ENCODE measurements at places on chromosomes 5 and 9. TPM values are rescaled to one million over a fixed set of nuclear protein-coding genes. Genes with fewer than 3 reads are reported as not detected.

The ACOT12 gene
- polyA plus RNA-seq, result not detected

The IER5L gene
- 4.0 TPM for polyA plus RNA-seq

The MGAT1 gene
- polyA plus RNA-seq, result 180 TPM

The ADAMTS13 gene
- 0.86 TPM for polyA plus RNA-seq

The ZNF618 gene
- 5.1 TPM for polyA plus RNA-seq

The PITX1 gene
- polyA plus RNA-seq, result not detected

The PCDHA10 gene
- 0.26 TPM for polyA plus RNA-seq

The GFI1B gene
- not detected for polyA plus RNA-seq

The ARHGEF39 gene
- 1.6 TPM for polyA plus RNA-seq

GRCh38 chr9:79362100-79363081 lies 209.4 kb upstream of the TLE4 start:
- no peaks in the 10 kb centered on the region for H3K36me3 ChIP-seq
- 0 out of 2 replicates have a peak, but pooled peaks cover 4% of the 10 kb centered on the region for H3K27me3 ChIP-seq
- H3K4me3 ChIP-seq, result no peak overlapping the region
- peaks cover 12% of the 10 kb centered on the region for H3K4me1 ChIP-seq

GRCh38 chr9:8315211-8315610 lies 515.6 kb upstream of the DMAC1 start:
- no peak for DNase-seq
- no peaks in the 10 kb centered on the region for H3K4me1 ChIP-seq
- no peaks in the 10 kb centered on the region for H3K36me3 ChIP-seq
- no peak overlapping the region for H3K4me3 ChIP-seq

- H3K4me3 ChIP-seq, result no peak overlapping the region
- H3K36me3 ChIP-seq, result no peaks in the 10 kb centered on the region
- H3K4me1 ChIP-seq, result no peaks in the 10 kb centered on the region
- no peaks in the 10 kb centered on the region for H3K27me3 ChIP-seq
Measured at GRCh38 chr5:19532936-19533335, 455.1 kb downstream of the CDH18 start.

DNA sequence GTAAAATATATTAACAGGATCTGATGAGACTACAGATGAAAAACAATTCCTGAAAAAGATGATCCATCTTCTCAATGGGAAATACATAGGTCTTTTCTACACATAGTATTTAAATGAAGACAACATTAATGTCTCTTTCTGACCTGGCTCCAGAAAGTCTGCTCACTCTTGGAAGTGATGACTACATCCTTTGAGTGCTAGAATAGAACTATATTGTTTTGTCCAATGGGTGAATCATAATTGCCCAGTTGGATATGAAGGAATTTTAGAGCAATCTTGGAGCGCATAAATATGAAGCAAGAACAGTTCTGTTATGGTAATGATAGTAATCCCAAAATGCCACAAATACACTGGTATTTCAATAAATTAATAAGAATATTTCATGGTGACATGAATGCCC lies 322.1 kb downstream of the DEPDC1B start:
- no peaks in the 10 kb centered on the region for H3K4me1 ChIP-seq
- H3K27me3 ChIP-seq, result 0 out of 2 replicates have a peak, but pooled peaks cover 6% of the 10 kb centered on the region
- H3K36me3 ChIP-seq, result no peaks in the 10 kb centered on the region

DNA sequence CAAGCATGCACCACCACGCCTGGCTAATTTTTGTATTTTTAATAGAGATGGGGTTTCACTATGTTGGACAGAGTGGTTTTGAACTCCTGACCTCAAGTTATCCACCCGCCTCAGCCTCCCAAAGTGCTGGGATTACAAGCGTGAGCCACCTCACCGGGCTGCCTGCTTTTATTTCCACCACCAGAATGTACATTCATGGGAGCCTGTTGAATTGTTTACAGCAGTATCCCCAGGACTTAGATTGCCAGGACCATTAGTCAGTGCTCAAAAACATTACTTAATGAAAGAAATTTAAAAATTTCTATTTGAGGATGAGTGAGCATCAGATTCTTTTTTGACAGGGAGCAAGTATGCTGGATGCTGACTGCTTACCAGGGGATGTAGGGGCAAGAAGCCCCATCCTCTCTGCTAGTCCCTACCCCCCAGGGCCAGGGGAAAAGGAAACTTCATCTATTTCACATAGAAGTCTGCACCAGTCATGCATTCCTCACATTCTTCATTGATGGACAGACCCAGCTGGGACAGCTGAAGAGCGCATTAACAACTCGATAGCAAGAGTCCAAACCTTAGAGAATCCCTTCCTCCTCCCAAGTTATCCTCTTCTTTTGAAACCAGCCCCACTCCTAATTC lies 10.3 kb upstream of the RGMB start:
- H3K27ac ChIP-seq, result peak overlapping the region; percentile 50
- H3K4me3 ChIP-seq, result no peak overlapping the region
- peaks cover 19% of the 10 kb centered on the region for H3K4me1 ChIP-seq
- DNase-seq, result peak; percentile 71

GRCh38 chr5:28850320-28850921 lies 1812.0 kb upstream of the CDH9 start:
- H3K27me3 ChIP-seq, result no peaks in the 10 kb centered on the region
- H3K36me3 ChIP-seq, result no peaks in the 10 kb centered on the region
- no peak for DNase-seq
- H3K4me1 ChIP-seq, result no peaks in the 10 kb centered on the region
- H3K4me3 ChIP-seq, result no peak overlapping the region

DNA sequence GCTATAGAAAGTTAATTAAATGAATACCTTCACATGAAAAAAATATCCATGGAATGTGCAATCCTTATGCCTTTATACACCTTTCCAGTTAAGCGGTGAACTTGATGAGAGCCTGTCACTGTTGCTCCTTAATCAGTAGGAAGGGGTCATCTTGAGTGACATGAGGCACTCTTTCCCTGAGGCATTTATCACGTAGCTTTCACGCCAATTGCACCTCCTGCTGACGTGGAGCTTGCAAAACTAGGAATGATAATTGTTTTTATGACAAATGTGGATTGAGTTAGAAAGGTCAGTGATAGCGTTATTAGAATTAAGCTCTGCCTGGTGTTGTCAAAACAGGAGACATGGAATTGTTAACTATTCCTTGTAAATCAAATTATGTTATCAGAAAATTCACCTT lies 79.7 kb downstream of the SLF1 start:
- H3K4me3 ChIP-seq, result no peak overlapping the region
- H3K27me3 ChIP-seq, result no peaks in the 10 kb centered on the region
- no peaks in the 10 kb centered on the region for H3K36me3 ChIP-seq
- H3K4me1 ChIP-seq, result peaks cover 16% of the 10 kb centered on the region
- no peak for DNase-seq

DNA sequence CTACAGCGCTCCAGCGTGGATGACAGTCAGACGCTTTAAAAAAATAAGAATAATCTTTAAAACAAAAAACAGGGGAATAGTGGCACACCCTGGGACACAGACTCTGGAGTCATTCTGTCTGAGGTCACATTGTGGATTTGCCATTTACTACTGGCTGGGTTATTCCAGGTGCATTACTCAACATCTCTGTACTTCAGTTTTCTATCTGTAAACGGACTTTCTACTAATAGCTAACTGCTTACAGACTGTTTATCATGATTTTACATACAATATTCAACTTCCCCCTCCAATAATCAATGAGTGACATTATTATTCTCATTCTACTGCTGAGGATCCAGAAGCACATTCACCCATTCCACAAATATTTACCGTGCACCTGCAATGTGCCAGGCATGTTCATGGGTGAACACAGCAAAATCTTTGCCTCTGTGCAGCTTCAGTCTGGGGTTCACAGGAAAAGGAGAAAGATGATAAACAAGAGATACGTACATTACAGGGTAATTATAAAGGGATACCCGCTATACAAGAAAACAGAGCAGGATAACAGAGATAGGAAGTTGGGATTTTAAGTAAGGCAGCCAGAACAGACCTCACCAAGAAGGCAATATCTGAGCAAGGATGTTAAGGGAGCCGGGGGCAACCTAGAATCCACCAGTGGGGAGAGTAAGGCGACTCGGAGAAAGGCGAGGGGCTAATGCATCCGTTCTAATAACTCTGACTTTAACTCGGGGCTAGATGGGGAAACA lies 984 bp upstream of the RAD23B start:
- no peak for DNase-seq
- H3K4me3 ChIP-seq, result peak overlapping the region; percentile 78
- peaks cover 42% of the 10 kb centered on the region for H3K4me1 ChIP-seq
- peaks cover 3% of the 10 kb centered on the region for H3K36me3 ChIP-seq
- H3K27me3 ChIP-seq, result no peaks in the 10 kb centered on the region
- H3K27ac ChIP-seq, result peak overlapping the region; percentile 75

- no peaks in the 10 kb centered on the region for H3K4me1 ChIP-seq
- no peak overlapping the region for H3K4me3 ChIP-seq
- DNase-seq, result peak; percentile 23
- no peaks in the 10 kb centered on the region for H3K27me3 ChIP-seq
- H3K27ac ChIP-seq, result no peak overlapping the region
- no peaks in the 10 kb centered on the region for H3K36me3 ChIP-seq
Measured at GRCh38 chr5:148615644-148616275, 38.6 kb downstream of the HTR4 start.

DNA sequence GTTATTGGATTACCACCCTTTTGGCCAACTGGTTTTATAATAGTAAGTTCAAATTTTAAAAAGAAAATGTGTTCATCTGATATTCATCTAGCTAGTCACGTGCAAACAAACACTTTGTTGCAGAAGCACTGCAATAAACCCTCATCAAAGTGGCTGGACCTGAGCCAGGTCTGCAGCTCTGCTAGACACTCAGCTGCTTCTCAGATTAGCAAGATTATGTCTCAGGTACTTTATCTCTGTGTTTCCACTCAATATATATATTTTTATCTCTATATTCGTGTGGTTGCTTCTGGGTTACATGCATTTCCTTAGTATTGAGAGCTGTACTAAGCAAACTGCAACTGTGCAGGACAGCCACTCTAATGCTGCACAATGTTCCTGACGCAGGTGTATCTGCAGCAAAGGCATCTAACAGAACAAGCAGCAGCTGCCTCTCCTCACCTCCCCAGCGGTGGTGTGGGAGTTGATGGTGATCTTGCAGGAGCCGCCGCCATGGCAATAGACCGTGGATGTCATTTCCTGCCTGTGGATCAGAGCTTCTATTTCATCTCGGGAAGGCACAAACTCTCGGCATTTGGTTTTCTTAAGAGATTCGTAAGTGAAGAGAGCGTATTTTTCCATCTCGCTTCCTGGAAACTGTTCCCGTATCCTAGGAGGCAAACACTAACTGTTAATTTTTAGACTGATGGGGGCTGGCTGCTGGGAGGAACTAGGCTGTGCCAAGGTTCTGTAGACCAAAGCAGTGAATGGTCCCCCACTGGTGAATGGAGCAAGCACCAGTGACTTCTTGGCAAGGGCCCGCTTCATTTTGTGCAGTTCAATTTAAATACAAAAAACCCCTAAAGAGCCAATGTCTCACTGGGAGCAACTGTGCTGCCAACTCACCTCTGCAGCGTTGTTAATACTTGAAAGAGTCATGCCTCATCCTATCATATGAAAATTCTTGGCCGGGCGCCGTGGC lies 56.7 kb upstream of the RETREG1 start:
- no peak overlapping the region for H3K27ac ChIP-seq
- no peak for DNase-seq

DNA sequence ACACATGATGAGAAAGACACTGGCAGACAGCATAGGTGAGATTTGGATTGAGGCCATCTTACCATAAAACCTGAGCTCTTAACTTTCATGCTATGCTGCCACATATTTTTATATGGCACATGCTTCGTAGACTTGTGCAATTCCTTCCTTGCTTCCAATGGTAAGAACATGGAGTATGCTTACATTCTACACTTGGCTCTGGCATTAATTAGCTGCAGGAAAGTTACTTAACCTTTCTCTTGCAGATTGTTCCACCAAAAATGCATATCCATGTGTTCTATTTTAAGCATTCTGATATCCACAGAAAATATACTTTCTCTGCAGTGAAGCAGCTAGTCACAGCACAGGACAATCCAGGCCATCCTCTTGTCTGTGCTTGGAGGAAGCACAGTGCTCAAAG lies 119.4 kb downstream of the MPDZ start:
- H3K27me3 ChIP-seq, result no peaks in the 10 kb centered on the region
- H3K27ac ChIP-seq, result no peak overlapping the region
- no peak overlapping the region for H3K4me3 ChIP-seq
- H3K4me1 ChIP-seq, result no peaks in the 10 kb centered on the region

DNA sequence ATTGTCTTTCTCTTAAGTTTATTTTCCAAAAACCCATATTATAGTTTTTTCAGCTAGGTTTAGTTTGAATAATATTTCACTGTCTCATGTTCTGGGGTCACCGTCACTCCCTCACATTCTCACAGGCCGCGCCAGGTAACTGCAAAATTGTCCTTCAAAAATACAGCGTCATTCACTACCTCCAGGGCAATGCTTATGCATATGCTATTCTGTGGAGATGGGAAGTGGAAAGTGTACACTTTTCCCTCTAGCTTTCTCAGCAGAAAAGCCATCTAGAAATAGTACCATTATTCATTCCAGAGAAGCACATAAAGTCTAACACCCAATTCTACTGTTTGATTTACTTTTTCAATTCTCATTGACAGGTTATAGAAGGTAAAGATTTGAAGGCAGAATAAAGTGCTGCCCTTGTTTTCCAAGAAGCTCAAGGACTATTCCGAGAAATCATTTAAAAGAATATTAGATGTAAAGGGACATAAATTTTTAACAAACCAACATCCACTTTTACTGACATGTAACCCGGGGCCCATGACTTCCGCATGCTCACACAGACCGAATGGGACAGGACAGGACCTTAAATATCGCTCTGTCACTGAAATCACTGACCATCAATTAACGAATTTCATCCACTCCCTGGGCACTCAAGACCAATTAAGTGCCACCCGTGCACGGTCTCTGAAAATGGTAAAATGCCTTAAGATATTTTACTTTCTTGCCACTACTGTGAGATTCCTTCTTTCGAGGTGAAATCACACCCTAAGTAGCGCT lies 720 bp downstream of the NUDT12 start:
- peak overlapping the region; percentile 91 for H3K4me3 ChIP-seq
- H3K27me3 ChIP-seq, result no peaks in the 10 kb centered on the region
- peak; percentile 39 for DNase-seq
- H3K4me1 ChIP-seq, result peaks cover 7% of the 10 kb centered on the region

GRCh38 chr9:78144663-78145377 lies 91.1 kb upstream of the CEP78 start:
- no peak overlapping the region for H3K4me3 ChIP-seq
- H3K36me3 ChIP-seq, result no peaks in the 10 kb centered on the region
- no peak for DNase-seq
- no peak overlapping the region for H3K27ac ChIP-seq
- H3K4me1 ChIP-seq, result no peaks in the 10 kb centered on the region
- no peaks in the 10 kb centered on the region for H3K27me3 ChIP-seq

DNA sequence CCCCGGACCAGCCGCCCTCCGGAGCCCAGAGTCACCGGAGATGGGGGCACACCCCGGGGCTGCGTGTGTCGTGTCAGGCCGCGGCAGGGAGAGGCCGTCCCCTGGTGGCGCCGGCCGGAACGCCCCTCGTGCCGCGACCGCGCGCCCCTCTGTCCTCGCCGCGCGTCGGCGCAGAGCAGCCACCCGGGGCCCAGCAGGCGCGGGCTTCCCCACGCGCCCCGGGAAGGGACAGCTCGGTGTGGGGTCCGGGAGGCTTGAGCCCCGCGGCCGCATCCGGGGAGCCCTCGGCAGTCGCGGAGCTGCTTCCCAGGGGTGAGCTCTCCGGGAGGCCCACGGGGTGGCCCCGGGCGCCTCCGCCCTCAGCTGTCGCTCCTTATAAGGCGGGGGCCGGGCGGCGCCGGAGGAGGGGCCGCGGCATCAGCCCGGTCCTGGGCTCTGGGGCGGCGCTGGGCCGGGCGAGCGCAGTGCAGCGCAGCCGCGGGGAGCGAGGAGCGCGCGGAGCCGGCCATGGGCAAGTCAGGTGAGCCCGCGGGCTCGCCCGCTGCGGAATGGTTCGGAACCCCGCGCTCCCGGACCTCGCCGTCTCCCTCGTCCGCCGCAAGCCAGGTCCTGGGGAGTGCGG lies at the start of gene GLIPR2:
Gene GLIPR2 (plus strand): TSS at position 462 of the 622 bp plus-strand sequence. CDS start 46 bp downstream, at position 508.
- DNase-seq, result peak; percentile 86
- no peaks in the 10 kb centered on the region for H3K36me3 ChIP-seq
- no peaks in the 10 kb centered on the region for H3K27me3 ChIP-seq
- peak within 1 kb of the TSS; percentile 80 for H3K4me3 ChIP-seq

Measured in GM23248 (cell line).